Prostate gland (tissue), 2 donors: ENCODE measurements at places on chromosomes 1 and 21. TPM values are rescaled to one million over a fixed set of nuclear protein-coding genes. Genes with fewer than 3 reads are reported as not detected.

- DNase-seq = no peak
Measured at GRCh38 chr1:70503358-70503757, 92.3 kb downstream of the CTH start.

GRCh38 chr1:240294566-240294965, 202.9 kb downstream of the FMN2 start:
- no peak for DNase-seq

GRCh38 chr1:200073286-200073637, 45.8 kb downstream of the NR5A2 start:
- no peak for DNase-seq

GRCh38 chr1:173733912-173734311, 19.1 kb downstream of the KLHL20 start:
- DNase-seq = no peak

Gene ERVH48-1
- total RNA-seq = 0.05 TPM

- no peak for DNase-seq
Measured at GRCh38 chr1:41894808-41895483, 23.8 kb downstream of the HIVEP3 start.

DNA sequence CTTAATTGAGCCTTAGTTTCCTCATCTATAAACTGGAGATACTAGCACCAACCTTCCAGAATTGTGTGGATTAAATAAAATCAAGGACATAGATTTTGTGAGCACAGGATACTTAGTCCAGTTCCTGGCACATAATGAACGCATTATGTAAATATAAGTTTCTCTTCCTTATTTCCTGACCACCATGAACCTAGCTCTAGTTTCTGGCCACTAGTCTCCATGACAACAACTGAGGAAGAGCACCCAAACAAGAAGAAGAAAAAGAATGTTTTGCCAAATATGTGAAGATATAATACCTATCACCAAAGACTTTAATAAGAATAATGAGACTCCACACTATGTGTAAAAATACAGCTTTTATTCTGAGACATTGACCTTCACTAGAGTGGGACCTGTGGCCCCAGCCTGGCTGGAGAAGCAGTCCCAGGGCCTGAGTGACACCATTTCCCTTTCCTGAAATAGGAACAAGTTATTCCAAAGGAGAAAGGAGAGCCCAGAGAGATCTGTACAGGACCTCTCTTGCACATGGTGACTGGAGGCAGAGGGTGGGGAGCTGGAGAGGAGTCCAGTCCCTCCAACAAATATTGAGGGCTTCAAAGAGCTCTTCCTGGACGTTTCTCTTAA, 940 bp upstream of the USF1 start:
- no peak for DNase-seq

Gene CASQ1
- total RNA-seq = 3.0 TPM

GRCh38 chr1:233433436-233434210, 106.1 kb downstream of the MAP3K21 start:
- no peak for DNase-seq
